Activated CD8-positive, alpha-beta memory T cell treated with anti-CD3 and anti-CD28 coated beads for 1 hour (primary cell): ENCODE measurements at places on chromosomes 1 and 21.

DNA sequence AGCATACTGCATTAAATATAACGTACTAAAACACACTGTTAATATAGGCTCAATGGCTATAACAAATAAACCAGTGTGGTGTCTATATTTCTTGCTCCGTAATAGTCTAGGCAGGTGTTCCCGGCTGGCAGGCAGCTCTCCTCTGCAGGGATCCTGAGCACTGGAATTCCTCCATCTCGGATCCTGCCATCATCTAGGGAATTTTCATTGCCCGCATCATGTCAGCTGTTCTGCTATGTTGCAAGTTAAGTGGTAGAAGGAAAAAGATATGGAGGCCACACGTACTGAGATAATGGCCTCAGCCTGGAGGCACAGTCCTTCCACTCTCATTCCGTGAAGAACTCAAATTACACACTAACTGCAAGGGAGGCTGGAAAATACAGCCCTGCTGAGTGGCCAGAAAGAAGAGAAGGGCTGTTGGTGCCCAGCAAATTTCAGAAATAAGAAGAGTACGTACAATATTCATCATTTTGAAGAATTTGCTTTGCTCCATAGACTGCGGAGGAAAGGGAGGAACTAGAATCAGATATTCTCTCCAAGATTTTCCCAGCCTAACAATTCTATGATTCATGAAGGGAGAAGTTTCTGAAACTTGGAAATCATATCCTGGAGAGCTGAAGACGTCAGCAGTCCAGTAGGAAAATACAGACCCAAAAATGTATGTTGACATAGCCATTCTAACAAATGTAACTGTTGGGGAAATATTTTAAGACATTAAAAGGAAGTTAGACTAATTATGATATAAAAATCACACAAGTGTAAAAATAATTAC is 263.3 kb downstream of the MRPL39 start:
- no peak for DNase-seq

DNA sequence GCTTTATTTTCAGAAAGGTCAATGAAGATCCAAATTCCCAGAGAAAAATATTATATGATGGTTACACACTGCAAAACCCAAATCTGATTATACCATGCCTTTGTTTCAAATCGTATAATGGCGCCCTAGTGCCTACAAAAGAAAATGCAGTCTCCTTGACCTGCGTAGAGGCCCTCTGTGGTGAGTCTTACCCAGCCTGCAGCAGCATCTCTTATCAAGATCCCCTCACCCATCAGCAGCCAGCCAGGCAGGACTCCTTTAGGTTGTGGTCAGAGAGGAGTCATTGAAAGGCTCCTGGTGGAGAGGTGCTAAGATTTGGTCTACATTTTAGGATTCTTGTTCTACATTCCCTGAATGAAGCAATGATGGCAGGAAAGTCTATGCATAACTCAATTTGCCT is 23.7 kb upstream of the DAB1 start:
- DNase-seq, result no peak

- DNase-seq, result no peak
These were observed 7.0 kb upstream of the P3R3URF start for GRCh38 chr1:46183079-46183847.

GRCh38 chr1:221039616-221040015 is 160.4 kb downstream of the HLX start:
- DNase-seq, result no peak

DNA sequence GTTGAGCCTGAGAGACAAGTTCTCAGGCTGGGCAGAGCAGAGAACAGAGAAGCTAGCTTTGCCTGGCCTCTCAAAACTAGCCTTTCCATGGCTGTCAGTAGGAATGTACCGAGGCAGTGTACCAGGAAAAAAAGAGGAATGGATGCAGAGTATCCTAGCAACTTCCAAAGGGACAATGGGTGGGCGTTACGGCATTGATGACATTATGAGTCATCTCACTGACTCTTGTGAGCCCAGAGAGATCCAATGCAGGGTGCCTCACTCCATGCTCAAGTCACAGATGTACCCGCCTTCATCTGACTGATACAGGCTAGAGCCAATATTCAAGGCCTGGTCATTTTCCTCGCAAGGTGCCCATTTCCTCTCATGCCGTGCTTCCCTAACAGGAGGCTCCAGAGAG is 51.4 kb upstream of the C8B start:
- no peak for DNase-seq

DNA sequence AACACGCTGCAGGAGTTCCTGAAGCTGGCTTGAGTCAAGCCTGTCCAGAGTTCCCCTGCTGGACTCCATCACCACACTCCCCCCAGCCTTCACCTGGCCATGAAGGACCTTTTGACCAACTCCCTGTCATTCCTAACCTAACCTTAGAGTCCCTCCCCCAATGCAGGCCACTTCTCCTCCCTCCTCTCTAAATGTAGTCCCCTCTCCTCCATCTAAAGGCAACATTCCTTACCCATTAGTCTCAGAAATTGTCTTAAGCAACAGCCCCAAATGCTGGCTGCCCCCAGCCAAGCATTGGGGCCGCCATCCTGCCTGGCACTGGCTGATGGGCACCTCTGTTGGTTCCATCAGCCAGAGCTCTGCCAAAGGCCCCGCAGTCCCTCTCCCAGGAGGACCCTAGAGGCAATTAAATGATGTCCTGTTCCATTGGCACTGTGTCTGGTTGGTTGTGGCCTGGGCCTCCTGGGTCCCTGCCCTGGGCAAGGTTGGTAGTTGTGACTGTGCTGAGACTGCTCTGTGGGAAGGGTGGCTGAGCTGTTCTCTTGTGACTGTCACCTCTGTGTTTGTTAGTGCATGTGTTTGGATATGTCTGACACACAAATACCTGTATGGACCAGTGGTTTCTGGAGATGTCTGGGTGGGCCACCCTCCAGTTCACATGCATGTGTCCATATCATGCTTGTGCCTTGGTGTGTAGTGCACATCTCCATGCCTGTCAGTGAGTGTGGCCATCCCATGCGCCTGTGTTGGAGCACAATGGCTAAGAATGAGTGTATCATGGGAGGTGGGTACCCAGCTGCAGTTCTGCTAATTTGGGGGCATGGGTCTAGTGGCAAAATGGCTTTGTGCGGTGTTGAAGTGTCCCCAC is 1.4 kb downstream of the SH3BGRL3 start:
- no peak for DNase-seq

DNA sequence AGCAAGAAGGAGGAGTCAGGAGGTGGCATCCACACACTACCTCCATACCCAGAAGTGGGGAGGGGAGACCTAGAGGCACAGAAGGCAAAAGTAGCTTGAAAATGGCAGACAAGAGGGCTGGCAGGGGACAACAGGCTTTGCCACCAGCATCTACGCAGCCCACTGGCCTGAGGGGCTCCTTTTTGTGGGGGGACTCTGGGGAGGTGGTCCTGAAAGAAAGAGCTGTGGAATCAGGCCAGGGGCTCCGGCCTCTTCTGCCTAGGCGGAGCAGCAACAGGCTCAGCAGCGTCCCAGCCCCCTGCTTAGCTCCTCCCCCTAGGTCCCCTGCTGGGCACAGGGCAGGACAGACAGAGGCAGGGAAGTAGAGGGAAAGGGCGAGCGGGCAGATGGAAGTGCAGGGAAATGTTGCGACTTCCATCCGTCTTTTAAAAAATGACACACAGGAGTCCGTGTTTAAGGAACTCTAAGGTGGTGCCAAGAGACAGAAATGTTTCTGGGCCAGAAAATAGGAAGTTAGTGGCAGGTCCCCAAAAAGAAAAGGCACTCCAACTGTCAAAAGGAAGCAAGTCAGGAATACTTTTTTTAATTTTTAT is 10.0 kb upstream of the LEFTY2 start:
- no peak for DNase-seq

- DNase-seq, result no peak
These were observed 143.7 kb downstream of the PCNX2 start for GRCh38 chr1:233151861-233152260.
